Hepatocyte (in vitro differentiated cells): ENCODE measurements at places on chromosomes 16 and 17.
A peak's percentile ranks its signal among the peaks of the same experiment; 100 is the strongest.

- no peaks in the 10 kb centered on the region for H3K27me3 ChIP-seq
- H3K27ac ChIP-seq, result no peak overlapping the region
- no peak overlapping the region for H3K4me3 ChIP-seq
- DNase-seq, result no peak
Measured at GRCh38 chr17:63361182-63361581, 84.9 kb downstream of the CYB561 start.

DNA sequence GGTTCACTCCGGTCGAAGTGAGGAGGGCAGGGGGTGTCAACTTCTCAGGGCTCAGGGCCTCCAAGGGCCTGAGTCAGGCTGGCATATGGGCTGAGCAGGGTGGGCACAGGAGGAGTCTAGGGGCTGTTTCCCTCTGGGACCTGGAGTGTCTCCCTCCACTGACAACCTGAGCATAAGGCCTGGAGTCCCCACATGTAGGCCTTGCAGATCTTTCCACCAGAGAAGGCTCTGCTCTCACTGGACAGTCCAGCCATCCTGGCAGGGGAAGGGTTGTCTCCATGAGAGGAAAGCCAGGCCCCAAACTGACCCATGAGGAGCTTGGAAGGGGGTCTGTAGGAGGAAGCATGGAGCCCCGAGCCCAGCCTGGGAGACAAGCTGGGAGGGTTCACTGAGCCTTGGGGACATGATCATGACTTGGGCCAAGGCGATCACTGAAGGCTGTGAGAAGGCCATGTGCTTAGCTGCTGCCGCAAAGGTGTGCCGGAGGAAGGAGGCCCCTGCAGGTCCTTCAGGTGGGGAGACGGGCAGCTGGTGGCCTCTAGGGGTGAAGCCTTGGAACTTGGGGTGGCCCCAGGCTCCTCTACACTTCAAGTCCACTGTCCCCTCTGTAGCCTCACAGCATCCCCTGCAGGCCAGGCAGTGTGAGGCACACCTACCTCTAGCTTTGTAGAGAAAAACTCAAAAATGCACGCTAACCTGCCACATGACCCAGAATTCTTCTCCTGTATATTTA is 9.9 kb downstream of the CMTM2 start:
- H3K4me1 ChIP-seq, result no peaks in the 10 kb centered on the region
- DNase-seq, result no peak
- no peak overlapping the region for H3K4me3 ChIP-seq
- H3K36me3 ChIP-seq, result no peaks in the 10 kb centered on the region
- no peaks in the 10 kb centered on the region for H3K27me3 ChIP-seq
- H3K27ac ChIP-seq, result no peak overlapping the region

- H3K4me3 ChIP-seq, result no peak overlapping the region
- H3K27me3 ChIP-seq, result no peaks in the 10 kb centered on the region
- H3K36me3 ChIP-seq, result no peaks in the 10 kb centered on the region
- DNase-seq, result no peak
Measured at GRCh38 chr17:57677858-57678257, 67.2 kb downstream of the CCDC182 start.

GRCh38 chr17:42027961-42028790 is 8.3 kb downstream of the NKIRAS2 start:
- peak; percentile 46 for DNase-seq
- no peak overlapping the region for H3K4me3 ChIP-seq
- no peaks in the 10 kb centered on the region for H3K27me3 ChIP-seq
- no peaks in the 10 kb centered on the region for H3K4me1 ChIP-seq
- no peak overlapping the region for H3K27ac ChIP-seq
- H3K36me3 ChIP-seq, result no peaks in the 10 kb centered on the region

DNA sequence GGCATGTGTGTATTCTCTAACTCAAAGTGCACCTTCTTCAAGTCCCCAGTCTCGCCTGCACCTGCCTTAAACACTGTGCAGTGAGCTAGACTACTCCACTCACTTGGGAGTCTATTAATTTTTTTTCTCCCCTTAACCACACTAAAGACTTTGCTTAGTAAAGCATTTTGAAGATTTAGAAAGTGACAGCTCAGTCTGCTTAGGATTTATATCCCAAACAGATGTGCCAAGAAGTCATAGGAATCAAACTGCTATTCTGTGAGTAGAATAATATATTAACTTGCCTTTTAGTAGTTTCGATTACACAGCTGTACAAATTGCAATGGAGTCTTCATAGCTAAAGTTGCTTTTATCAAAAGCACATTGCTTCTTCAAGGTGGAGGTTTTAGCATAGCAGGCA is 47.2 kb upstream of the MED13 start:
- H3K4me3 ChIP-seq, result no peak overlapping the region
- H3K4me1 ChIP-seq, result peaks cover 4% of the 10 kb centered on the region
- no peaks in the 10 kb centered on the region for H3K27me3 ChIP-seq
- H3K36me3 ChIP-seq, result no peaks in the 10 kb centered on the region

DNA sequence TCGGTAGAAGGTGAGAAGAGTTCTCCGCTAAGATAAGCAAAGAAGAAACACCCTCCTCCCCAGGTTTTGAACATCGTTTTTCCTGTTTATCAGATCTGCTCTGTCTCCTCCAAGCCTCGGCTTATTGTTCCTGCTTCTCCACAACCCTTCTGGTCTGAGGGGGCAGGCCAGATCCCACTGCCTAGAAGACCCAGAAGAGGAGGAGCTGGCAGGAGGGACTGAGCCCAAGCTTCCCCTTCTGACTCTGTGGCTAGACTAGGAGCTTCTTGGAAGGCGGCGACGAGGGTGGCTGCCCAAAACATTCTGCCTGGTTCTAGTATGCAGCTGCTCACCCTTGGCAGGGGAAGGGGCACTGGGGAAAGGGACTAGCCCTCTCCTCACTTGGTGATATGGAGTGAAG is 5.2 kb upstream of the HOXB5 start:
- peak overlapping the region; percentile 36 for H3K27ac ChIP-seq
- peaks cover 10% of the 10 kb centered on the region for H3K4me1 ChIP-seq
- peaks cover 96% of the 10 kb centered on the region for H3K27me3 ChIP-seq
- no peak overlapping the region for H3K4me3 ChIP-seq
- DNase-seq, result no peak

DNA sequence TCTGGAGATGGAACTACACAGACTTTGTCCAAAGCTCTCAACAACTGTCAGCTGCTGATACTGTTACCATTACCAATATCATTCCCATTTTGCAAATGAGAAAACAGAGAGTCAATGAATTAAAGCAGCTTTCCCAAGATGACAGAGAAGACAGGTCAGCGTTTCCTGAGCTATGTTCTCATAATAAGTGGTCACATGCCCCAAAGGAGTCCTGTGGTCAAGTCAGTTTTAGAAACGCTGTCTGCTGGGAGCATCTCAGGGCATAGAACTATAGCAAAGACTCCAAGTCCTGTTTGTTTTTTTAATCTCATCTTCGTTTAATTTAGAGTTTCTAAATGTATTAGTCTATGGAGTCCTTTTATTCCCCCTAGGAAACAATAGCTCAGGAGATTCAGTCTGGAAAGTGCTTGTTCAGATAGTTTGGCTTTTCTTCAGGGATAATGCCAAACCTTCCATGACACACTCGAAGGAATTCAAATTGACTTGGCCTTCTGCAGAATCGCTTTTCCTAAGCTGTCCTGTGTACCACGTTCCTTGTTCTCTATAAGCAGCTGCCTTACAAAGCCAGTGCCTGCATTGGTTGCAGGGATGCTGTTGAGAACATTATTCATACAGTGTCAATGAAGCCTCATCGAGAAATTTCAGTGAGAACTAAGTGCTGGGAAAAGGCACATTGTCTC is 12.1 kb downstream of the CCDC42 start:
- no peaks in the 10 kb centered on the region for H3K36me3 ChIP-seq
- DNase-seq, result no peak
- no peak overlapping the region for H3K27ac ChIP-seq
- H3K27me3 ChIP-seq, result no peaks in the 10 kb centered on the region
- H3K4me3 ChIP-seq, result no peak overlapping the region

DNA sequence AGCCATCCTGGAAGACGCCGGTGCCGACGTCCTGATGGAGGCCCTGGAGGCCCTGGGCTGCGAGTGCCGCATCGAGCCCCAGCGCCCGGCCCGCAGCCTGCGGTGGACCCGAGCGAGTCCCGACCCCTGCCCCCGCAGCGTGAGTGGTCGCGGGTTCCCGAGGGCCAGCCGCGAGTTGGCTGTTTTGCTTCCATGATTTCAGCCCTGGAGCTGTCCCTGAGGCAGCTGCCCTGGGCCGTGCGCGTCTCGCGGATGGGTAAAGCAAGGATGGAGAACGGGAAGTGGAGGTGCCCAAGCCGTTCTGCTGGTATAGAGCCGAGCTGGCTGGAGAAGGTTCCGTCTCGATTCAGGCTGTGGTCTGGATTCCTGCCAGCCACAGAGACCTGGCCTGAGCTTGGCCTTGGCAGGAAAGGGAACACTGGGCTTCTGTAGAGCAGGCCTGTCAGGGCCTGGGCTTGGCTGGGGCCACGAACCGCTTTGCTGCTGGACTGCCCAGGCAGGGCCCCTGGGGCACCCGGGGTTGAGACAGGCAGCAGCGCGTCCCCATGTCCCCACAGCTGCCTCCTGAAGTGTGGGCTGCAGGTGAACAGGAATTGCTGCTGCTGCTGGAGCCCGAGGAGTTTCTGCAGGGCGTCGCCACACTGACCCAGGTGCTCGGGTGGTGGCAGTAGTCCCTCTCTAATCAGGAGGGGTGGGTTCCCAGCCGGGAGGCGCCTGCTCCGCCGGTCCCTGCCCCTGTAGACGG is 941 bp upstream of the MRPS34 start:
- H3K4me3 ChIP-seq, result peak overlapping the region; percentile 88
- no peaks in the 10 kb centered on the region for H3K27me3 ChIP-seq
- DNase-seq, result no peak
- H3K27ac ChIP-seq, result peak overlapping the region; percentile 98
- peaks cover 29% of the 10 kb centered on the region for H3K4me1 ChIP-seq

GRCh38 chr16:84288902-84289301 is 5.8 kb upstream of the WFDC1 start:
- no peak for DNase-seq
- no peaks in the 10 kb centered on the region for H3K27me3 ChIP-seq
- H3K4me1 ChIP-seq, result peaks cover 12% of the 10 kb centered on the region
- H3K27ac ChIP-seq, result no peak overlapping the region

DNA sequence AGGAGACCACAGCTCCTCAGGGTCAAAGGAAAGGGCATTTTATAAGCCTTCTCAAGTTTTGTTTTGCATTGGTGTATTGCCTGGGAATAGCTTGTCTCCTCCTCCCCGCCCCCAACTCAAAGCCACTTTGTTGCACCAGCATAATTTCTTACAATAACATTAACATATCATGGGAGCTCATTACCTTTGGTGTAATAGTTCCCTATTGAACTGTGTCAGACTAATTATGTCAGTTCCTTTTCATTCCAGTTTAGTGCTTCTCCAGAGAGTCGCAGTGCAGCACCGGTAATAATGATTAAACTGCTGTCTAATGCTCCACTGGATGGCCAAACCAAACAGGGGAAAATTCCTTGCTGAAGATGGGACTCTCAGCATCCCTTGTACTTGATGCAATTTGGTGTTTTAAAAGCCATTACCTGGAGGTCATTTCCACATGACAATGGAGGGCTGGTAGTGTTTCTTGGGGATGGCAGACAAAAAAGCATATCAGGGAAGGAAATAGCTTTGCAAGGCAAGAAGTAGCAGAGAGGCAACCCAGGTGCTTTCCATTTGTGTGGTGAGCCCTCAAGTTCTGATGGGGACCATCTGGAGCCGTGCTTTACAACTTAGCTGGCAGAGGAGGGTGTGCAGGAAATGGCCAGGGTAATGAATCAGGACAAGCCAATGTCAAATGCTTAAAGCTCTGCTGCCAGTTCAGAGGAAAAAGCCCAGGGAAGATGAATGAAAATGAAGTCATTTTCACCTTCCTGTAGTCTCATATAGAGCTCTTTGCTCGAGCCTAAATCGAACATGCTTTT is 91.5 kb upstream of the NLRP1 start:
- no peak for DNase-seq
- no peaks in the 10 kb centered on the region for H3K36me3 ChIP-seq
- no peak overlapping the region for H3K4me3 ChIP-seq
- no peaks in the 10 kb centered on the region for H3K27me3 ChIP-seq
- H3K4me1 ChIP-seq, result no peaks in the 10 kb centered on the region
- H3K27ac ChIP-seq, result no peak overlapping the region

GRCh38 chr16:3841729-3842508 is 38.6 kb downstream of the CREBBP start:
- no peaks in the 10 kb centered on the region for H3K27me3 ChIP-seq
- peaks cover 3% of the 10 kb centered on the region for H3K4me1 ChIP-seq
- H3K4me3 ChIP-seq, result no peak overlapping the region
- no peak for DNase-seq
- H3K27ac ChIP-seq, result no peak overlapping the region
- H3K36me3 ChIP-seq, result no peaks in the 10 kb centered on the region

GRCh38 chr16:9625122-9625521 is 533.7 kb downstream of the HAPSTR1 start:
- no peaks in the 10 kb centered on the region for H3K4me1 ChIP-seq
- H3K27ac ChIP-seq, result no peak overlapping the region
- no peaks in the 10 kb centered on the region for H3K36me3 ChIP-seq

- H3K27ac ChIP-seq, result peak overlapping the region; percentile 49
- no peaks in the 10 kb centered on the region for H3K36me3 ChIP-seq
- H3K27me3 ChIP-seq, result no peaks in the 10 kb centered on the region
- no peak overlapping the region for H3K4me3 ChIP-seq
- peak; percentile 86 for DNase-seq
Measured at GRCh38 chr16:17476414-17477259, 5.9 kb upstream of the XYLT1 start.

- peaks cover 47% of the 10 kb centered on the region for H3K27me3 ChIP-seq
- H3K4me1 ChIP-seq, result peaks cover 4% of the 10 kb centered on the region
- no peaks in the 10 kb centered on the region for H3K36me3 ChIP-seq
- H3K27ac ChIP-seq, result no peak overlapping the region
- peak; percentile 30 for DNase-seq
- no peak overlapping the region for H3K4me3 ChIP-seq
Measured at GRCh38 chr17:31388770-31389656, 2.5 kb upstream of the RAB11FIP4 start.

- no peak overlapping the region for H3K27ac ChIP-seq
- no peak overlapping the region for H3K4me3 ChIP-seq
- no peaks in the 10 kb centered on the region for H3K4me1 ChIP-seq
- no peaks in the 10 kb centered on the region for H3K36me3 ChIP-seq
- no peak for DNase-seq
Measured at GRCh38 chr17:37465069-37465616, 24.5 kb upstream of the DUSP14 start.

- H3K4me1 ChIP-seq, result peaks cover 13% of the 10 kb centered on the region
- DNase-seq, result peak; percentile 74
- no peaks in the 10 kb centered on the region for H3K27me3 ChIP-seq
- H3K27ac ChIP-seq, result peak within 1 kb of the TSS; percentile 56
- H3K4me3 ChIP-seq, result peak within 1 kb of the TSS; percentile 95
- no peaks in the 10 kb centered on the region for H3K36me3 ChIP-seq
Measured at GRCh38 chr17:38428112-38428642, at the start of gene ARHGAP23. ARHGAP23 (plus strand) TSS chr17:38428464; CDS start chr17:38428486, 22 bp downstream.

DNA sequence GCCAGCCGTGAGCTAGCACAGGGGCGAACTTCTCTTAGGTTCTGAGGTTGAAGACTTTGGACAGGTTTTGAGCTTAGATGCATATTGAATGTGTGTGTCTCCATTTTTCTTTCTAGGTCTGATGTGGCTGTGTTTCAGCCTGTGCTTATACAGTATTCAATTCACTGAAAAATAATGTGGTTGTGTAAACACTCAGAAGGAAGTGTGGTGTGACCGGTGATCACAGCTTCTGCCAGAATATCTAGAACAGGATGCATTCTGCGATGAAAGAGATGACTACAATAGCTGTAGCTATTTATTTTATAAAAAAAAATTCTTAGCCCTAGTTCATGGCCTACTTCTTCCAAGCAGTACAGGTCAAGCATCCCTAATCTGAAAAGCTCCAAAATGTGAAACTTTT is 64.4 kb downstream of the MAP2K6 start:
- DNase-seq, result no peak
- H3K4me3 ChIP-seq, result no peak overlapping the region
- H3K4me1 ChIP-seq, result peaks cover 20% of the 10 kb centered on the region
- H3K27me3 ChIP-seq, result no peaks in the 10 kb centered on the region
- no peaks in the 10 kb centered on the region for H3K36me3 ChIP-seq
- peak overlapping the region; percentile 66 for H3K27ac ChIP-seq

- peaks cover 9% of the 10 kb centered on the region for H3K4me1 ChIP-seq
- peak overlapping the region; percentile 37 for H3K27ac ChIP-seq
Measured at GRCh38 chr16:12131755-12132154, 155.2 kb downstream of the SNX29 start.
